H1 (cell line): ENCODE measurements at places on chromosomes 2 and 18.

- H3K27me3 ChIP-seq: no peaks in the 10 kb centered on the region
- H3K4me3 ChIP-seq: no peak overlapping the region
- H3K4me1 ChIP-seq: peaks cover 9% of the 10 kb centered on the region; the same call in 1 of the 2 replicates
- H3K36me3 ChIP-seq: peaks cover 3% of the 10 kb centered on the region; the same call in 1 of the 2 replicates
- H3K27ac ChIP-seq: no peak overlapping the region
- no peak for DNase-seq
Measured at GRCh38 chr2:151113318-151113717, 148.3 kb downstream of the RBM43 start.

DNA sequence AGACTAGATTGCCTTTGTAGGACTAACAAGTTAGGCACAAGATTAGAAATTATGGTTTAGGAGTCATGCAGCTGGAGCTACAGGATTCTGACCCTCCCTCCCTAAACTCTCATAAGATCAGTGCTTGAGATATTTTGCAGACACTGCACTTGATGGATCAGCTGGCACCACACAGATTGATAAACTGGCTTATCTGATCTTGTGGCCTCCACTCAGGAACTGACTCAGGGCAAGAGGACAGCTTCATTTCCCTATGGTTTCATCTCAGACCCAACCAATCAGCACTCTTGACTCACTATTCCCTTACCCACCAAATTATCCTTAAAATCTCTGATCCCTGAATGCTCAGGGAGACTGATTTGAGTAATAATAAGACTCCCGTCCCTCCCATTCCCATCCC is 152.3 kb downstream of the DIS3L2 start:
- no peaks in the 10 kb centered on the region for H3K27me3 ChIP-seq
- DNase-seq: no peak
- H3K27ac ChIP-seq: no peak overlapping the region

DNA sequence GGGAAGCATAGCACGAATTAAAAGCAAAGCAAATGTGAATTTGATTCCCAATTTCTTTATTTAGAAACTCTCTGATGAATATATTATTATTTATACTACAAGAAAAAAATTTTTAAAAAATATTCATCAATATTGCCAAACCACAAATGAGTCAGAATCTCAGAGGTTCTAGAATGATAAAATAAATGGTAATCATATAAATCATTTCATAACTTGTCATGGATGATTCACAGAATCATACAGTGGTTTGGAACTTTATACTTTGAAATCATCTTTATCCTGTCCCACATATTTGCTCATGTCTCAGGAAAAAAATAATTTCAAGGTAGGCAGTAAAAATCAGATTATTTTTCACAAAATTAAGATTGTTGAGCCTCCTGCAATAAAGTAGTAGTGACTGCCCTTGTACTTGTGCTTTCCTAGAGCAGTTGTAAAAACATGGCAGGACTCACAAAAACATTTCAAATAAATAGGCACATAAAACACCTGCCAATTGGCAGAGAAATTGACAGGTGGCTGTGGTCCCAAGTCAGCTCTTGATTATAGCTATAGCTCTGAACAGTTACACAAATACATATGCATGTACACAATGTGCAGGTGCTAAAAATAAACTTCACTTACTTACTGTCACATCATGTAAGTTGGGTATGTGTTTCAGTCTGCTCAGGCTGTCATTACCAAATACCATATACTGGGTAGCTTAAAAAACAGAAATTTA is 273.9 kb upstream of the SESTD1 start:
- DNase-seq: no peak
- no peaks in the 10 kb centered on the region for H3K36me3 ChIP-seq
- H3K4me3 ChIP-seq: no peak overlapping the region
- H3K4me1 ChIP-seq: peaks cover 4% of the 10 kb centered on the region; the same call in 1 of the 2 replicates
- no peak overlapping the region for H3K27ac ChIP-seq

- no peak for DNase-seq
- no peak overlapping the region for H3K4me3 ChIP-seq
- H3K36me3 ChIP-seq: peaks cover 73% of the 10 kb centered on the region
- H3K27me3 ChIP-seq: no peaks in the 10 kb centered on the region
- no peaks in the 10 kb centered on the region for H3K4me1 ChIP-seq
Measured at GRCh38 chr2:43950383-43951008, 45.3 kb downstream of the LRPPRC start.

DNA sequence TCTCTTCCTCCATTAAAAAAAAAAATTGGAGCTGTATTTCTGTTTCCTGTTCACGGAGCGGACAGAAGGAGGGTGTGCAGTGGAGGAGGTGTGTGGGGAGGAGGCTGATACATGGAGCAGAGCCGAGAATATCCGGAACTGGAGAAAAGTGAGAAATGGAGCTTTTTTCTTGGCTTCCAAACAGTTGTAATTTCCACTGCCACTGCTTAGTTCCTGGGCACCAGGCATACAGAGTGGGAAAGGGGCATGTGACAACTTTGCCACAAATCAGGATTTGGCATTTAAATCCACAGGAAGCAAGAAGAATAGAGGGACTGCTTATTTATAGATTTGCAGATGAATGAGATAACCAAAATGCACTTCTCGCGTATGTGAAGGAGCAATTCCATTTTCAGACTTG is 71.2 kb downstream of the BCL11A start:
- no peak for DNase-seq
- peaks cover 24% of the 10 kb centered on the region for H3K4me1 ChIP-seq
- no peaks in the 10 kb centered on the region; the same call in 1 of the 2 replicates for H3K36me3 ChIP-seq
- no peak overlapping the region for H3K27ac ChIP-seq

DNA sequence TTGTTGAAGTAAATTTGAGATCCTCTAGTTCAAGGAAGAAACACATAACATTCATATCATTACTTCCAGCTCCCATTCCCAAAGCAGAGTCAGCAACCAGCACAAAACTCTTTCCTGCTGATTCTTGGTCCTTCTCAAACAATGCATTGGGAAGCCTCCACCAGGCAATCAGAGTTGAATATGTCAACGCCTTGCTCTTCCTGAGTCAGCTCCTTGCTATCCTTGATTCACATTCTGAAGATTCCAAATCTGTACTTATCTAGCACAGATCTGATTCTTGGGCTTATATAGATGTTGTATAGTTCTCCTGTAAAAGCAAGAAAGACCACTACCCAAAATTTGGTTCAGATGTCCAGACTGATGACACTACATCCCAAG is 29.6 kb downstream of the CFAP210 start:
- no peaks in the 10 kb centered on the region for H3K36me3 ChIP-seq
- no peak overlapping the region for H3K27ac ChIP-seq
- H3K4me1 ChIP-seq: no peaks in the 10 kb centered on the region
- no peak overlapping the region for H3K4me3 ChIP-seq
- no peak for DNase-seq

DNA sequence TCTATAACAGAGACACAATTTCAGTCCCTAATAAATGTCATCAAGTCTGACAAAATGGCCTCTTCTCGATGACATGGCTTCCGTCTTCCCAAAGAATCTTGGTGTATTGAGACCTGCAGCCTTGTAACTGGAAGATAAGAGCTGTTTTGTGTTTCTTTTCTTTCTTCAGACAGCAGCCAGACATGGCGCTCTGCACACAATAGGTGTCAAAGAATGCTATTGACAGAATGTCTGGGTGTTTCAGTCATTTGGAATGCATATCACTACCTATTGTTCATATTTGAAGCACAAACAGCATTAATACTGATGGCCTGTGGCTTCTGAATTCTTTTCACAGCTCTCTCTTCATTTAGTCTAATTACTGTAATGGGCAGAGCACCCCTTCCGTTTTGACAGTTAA is 344.8 kb downstream of the RPRM start:
- no peak overlapping the region for H3K4me3 ChIP-seq
- H3K36me3 ChIP-seq: no peaks in the 10 kb centered on the region
- no peaks in the 10 kb centered on the region for H3K4me1 ChIP-seq
- DNase-seq: no peak
- H3K27me3 ChIP-seq: no peaks in the 10 kb centered on the region
- H3K27ac ChIP-seq: no peak overlapping the region

DNA sequence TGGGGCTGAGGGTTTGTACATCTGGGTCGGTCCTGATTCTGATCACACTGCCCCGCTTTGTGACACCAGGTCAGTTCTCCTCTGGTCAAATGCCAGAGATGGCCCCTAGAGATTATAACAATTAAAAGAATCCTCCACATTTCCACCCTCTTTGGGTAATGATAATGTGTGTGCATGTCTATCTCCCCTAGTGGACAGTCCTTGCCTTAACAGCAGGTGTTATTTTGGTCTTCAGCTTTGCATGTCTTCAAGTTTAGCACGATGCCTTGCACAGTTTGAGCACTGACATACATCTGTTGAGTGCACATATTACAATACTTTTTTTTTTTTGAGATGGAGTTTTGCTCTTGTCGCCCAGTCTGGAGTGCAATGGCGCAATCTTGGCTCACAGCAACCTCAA is 25.7 kb upstream of the COX7A2L start:
- H3K27ac ChIP-seq: no peak overlapping the region
- H3K27me3 ChIP-seq: no peaks in the 10 kb centered on the region
- no peaks in the 10 kb centered on the region for H3K36me3 ChIP-seq
- no peak for DNase-seq

- H3K27ac ChIP-seq: no peak overlapping the region
- H3K4me1 ChIP-seq: no peaks in the 10 kb centered on the region
- no peaks in the 10 kb centered on the region for H3K27me3 ChIP-seq
- no peaks in the 10 kb centered on the region for H3K36me3 ChIP-seq
Measured at GRCh38 chr2:236254001-236254400, 10.2 kb downstream of the ASB18 start.

GRCh38 chr2:203328760-203329540 is 756 bp downstream of the ABI2 start:
- 0 out of 2 replicates have a peak, but pooled peaks cover 2% of the 10 kb centered on the region for H3K4me1 ChIP-seq
- no peaks in the 10 kb centered on the region for H3K27me3 ChIP-seq
- no peak for DNase-seq
- no peaks in the 10 kb centered on the region for H3K36me3 ChIP-seq

DNA sequence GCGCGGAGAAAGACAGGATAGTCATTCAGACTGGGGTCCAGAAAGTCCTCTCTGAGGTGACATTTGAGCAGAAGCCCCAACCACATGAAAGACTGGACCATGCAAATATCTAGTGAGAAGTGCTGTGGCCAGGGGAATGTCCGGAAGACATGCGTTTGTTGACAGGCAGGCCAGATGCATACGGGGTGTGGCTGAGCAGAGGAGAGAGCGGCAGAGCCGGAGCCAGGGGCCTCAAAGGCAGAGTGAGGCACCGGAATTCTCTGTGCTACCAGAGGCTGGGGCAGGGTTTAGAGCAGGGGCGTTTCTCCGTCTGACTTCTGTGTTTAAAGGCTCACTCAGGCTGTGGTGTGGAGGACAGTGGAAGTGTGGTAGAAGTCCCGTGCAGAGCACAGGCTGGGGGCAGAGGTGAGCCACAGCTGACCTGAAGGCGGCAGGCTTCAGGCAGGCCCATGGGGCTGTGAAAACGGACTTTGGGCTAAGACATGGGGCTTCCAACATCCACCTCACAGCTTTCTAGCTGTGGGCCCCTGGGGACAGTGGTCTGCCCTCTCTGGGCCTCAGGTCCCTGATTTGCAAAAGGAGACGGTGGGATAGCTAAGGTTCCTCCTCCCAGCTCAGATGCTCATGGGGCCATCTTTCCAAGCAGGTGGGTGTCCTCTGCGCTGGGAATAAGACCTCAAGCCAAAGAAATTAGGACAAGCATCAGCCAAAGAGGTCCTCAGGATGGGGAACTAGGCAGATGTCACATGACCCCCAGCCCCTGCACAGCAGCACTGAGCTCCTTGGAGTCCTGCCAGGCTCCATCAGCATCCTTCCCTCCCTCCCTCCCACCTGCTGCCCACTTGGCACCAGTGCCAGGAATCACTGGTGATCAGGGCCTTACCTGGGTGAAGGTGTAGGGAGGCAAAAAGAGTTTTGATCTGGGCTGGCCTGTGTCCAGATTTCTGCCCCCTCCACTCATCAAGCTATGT is 11.2 kb downstream of the RUFY4 start:
- no peak overlapping the region for H3K4me3 ChIP-seq
- H3K4me1 ChIP-seq: no peaks in the 10 kb centered on the region
- no peak for DNase-seq

DNA sequence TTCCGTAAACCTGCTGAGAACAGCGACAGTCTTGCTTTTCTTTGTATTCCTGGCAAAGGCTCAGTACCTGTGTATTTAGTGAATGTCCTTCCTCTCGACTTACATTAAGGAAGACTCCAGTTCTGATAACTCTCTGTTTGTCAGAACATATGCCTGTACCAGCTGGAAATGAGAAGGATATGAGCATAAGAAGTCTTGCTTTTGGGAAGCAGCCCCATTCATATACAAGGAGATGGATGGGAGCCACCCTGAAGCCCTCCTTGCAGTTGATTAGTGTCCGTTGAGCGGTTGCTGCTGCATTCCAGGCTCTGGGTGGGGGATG is 59.8 kb downstream of the SH3BP4 start:
- no peak overlapping the region for H3K27ac ChIP-seq
- no peaks in the 10 kb centered on the region for H3K27me3 ChIP-seq
- no peaks in the 10 kb centered on the region for H3K36me3 ChIP-seq
- DNase-seq: no peak
- H3K4me3 ChIP-seq: peak overlapping the region; percentile 12; the same call in 1 of the 2 replicates
- peaks cover 31% of the 10 kb centered on the region for H3K4me1 ChIP-seq

- H3K27me3 ChIP-seq: no peaks in the 10 kb centered on the region
- no peaks in the 10 kb centered on the region for H3K36me3 ChIP-seq
- no peak overlapping the region for H3K4me3 ChIP-seq
- no peak for DNase-seq
Measured at GRCh38 chr2:217837530-217837929, 165.3 kb downstream of the TNS1 start.

GRCh38 chr2:174085781-174086180 is 120.6 kb upstream of the SP3 start:
- peaks cover 2% of the 10 kb centered on the region for H3K4me1 ChIP-seq
- no peak overlapping the region for H3K4me3 ChIP-seq
- H3K36me3 ChIP-seq: no peaks in the 10 kb centered on the region
- no peaks in the 10 kb centered on the region for H3K27me3 ChIP-seq
- no peak overlapping the region for H3K27ac ChIP-seq

DNA sequence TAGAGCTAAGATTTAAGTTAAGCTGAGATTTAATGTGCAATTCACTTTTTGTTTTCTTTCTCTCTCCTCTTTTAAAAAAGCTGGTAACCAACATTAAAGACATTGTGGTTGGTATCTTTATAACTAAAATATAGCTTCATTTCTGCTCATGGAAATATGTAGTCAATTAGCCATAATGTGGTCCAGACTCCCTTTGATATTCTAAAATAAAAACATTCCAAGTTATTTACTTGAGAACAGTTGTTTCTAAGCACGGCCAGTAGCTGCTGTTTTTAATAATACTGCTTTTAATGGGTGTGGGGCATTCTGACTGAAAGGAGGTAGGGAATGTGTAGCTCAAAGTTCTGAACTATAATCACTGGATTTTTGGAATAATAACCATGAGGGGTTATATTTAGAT is 183.3 kb upstream of the FBXO11 start:
- no peak overlapping the region for H3K4me3 ChIP-seq
- DNase-seq: no peak
- no peaks in the 10 kb centered on the region for H3K27me3 ChIP-seq
- H3K4me1 ChIP-seq: no peaks in the 10 kb centered on the region
- H3K36me3 ChIP-seq: peaks cover 23% of the 10 kb centered on the region

DNA sequence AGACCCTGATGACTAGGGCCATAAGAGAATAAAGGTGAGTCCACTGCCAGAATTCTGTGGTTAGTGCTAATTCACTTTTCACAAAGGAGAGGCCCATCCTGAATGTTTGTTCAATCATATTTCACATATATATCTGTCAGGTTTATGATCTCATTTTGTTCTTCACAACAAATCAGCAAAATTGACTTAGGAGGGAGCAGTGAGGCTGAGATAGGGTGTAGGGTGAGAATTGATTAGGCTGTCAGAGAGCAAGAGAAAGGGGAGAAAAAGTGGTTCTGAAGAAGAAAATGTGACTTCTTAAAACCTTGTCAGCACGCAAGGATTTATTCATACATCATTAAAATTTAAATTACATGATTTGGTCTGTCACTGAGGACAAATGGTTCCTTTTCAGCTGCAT is 117.7 kb downstream of the FHOD3 start:
- DNase-seq: no peak
- no peaks in the 10 kb centered on the region for H3K4me1 ChIP-seq
